ENCODE measurements at places on chromosomes 2 and 18.

GRCh38 chr18:11324956-11325882 is 175.8 kb upstream of the PIEZO2 start:
- no peak for DNase-seq

GRCh38 chr2:19874726-19875125 is 27.1 kb downstream of the TTC32 start:
- no peak for DNase-seq

- DNase-seq: peak; percentile 16
Measured at GRCh38 chr2:228048838-228049490, 132.5 kb downstream of the SPHKAP start.

DNA sequence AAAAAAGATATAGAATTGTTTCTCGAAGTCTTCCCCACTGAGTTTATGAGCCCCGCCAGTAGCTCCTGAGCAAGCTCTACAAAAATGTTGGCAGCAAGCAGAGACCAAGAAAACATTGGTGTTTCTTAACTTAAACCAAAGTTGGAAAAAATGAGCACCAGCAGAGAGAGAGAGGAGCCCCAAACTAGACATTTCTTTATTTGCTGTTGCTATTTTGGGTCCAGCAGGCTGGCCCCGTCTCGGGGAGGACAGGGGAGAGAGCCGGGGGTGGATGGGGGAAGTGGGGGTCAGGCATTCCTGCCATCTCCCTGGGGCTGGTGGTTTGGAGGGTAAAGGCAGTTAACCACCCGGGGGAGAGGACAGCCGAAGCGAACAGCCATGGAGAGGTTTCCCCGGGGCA is 113.0 kb downstream of the DYSF start:
- no peak for DNase-seq

GRCh38 chr2:151855111-151855510 is 26.9 kb upstream of the ARL5A start:
- no peak for DNase-seq

- no peak for DNase-seq
Measured at GRCh38 chr18:2188258-2188657, 383.0 kb downstream of the METTL4 start.

- no peak for DNase-seq
Measured at GRCh38 chr2:227430639-227431038, 41.3 kb upstream of the AGFG1 start.

GRCh38 chr18:46148810-46149209 is 44.6 kb downstream of the HAUS1 start:
- DNase-seq: peak; percentile 22

- no peak for DNase-seq
Measured at GRCh38 chr2:6554466-6554865, 311.2 kb downstream of the CMPK2 start.
